Colonic mucosa (tissue), 4 donors: ENCODE measurements at places on chromosomes 3 and 15. TPM values are rescaled to one million over a fixed set of nuclear protein-coding genes. Genes with fewer than 3 reads are reported as not detected.

MFAP1 gene
- 27.8 TPM for total RNA-seq

RLBP1 gene
- total RNA-seq: not detected

STAB1 gene
- 46.5 TPM for total RNA-seq

RTP4 gene
- total RNA-seq: 4.3 TPM

FRMD4B gene
- 21.1 TPM for total RNA-seq

TP53BP1 gene
- total RNA-seq: 31.4 TPM

RBPMS2 gene
- total RNA-seq: 14.5 TPM

ZCWPW2 gene
- 0.32 TPM for total RNA-seq
